CD14-positive monocyte (primary cell): ENCODE measurements at places on chromosomes 7 and 10.

DNA sequence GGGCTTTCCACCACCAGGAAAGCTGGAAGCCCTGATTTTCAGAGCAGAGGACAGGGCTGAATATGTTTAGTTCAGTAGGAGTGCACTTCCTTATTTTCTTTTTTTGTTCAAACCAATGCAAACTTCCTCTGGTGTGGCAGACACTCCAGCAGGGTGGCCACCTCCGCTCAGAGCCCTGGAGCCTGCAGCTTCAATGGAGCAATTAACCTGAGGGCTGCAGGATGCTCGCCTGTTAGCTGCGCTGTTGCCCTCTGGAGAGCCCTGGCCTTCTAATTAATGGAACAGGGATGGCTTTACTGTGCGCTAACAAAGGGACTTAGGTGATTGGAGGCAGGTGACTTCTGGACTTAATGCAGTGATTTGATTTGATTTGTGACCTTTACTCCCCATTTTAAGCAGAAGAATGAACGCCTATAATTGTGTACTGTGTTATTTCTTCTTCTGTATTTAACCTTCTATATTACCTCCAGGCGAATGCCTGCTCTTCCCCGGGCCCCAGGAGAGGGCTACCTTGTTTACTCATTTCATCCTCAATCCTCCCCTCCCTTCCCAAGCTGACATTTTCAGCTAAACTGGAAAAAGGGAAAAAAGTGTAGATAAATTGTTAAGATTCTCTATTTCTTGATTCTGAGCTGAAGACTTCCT, 123.0 kb upstream of the CTBP2 start:
- DNase-seq, result no peak

GRCh38 chr10:30445711-30446110, 11.7 kb downstream of the MAP3K8 start:
- no peak for DNase-seq

DNA sequence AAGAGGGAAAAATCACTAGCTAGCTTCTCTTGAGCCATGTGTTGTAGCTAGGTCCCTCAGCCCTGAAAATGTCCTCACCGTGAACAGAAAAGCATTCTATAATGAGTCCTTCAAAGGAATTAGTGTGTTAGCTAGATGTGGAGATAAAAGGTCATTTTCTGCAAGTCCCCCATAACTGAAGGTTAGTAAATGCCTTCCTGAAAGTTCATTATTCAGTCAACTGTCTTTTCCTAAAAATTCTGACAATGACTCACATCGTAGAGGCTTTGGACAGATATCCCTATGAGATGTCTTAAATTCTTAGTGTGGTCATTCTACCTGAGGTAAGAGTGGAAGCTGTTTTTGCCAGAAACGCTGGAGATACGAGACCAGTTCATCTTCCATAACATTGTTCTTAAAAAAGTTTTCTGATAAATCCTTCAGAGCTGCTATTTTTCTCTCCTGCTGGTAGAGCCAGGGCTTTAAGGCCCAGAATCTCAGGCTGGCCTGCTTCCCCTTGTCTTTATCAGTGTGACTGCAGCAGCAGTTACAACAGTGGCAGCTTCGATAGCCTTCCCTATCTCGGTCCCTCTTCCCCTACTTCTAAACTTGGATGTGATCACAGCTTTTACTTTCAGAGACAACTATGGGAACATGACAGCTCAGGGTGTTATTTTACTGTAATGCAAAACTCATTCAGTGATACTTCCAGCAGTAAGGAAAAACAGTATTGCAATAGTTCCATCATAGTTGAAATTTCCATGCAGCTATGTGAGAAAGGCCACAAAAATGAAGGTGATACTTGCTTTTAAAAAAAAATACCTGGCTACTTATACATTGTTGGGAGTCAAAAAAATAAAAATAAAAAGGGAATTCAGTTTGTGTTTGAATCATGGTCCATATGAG, 37.3 kb upstream of the PRKAR2B start:
- DNase-seq, result no peak

DNA sequence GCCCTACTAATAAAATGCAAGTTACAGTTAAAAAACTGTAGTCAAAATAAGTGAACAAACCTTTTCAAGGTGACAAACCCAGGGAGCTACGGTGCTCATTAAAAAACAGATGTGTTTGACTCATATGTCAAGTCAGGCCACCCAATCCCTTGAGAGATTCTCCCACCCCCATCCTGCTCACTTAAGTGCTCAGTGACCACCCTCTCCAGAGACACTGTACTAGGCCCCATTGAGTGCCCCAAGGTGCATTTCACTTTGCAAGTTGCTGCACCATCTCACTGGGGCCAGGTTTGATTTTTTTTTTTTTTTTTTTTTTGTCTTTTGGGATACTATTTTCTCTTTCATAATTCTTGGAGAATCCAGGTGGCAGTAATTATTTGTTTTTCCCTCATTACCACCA, 1.9 kb downstream of the ERV3-1 start:
- DNase-seq, result no peak

DNA sequence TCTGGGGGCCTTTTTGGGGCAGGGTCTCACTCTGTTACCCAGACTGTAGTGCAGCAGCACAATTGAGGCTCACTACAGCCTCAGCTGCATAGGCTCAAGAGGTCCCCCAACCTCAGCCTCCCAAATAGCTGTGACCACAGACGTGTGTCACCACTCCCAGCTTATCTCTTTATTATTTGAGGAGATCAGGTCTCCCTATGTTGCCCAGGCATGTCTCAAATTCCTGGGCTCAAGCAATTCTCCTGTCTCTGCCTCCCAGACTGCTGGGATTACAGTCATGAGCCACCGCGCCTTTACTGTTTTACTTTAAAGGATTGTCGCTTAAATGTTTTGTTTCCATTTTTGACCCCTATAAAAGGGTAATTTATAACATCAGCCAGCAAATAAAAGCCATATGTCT, 502.6 kb upstream of the AUTS2 start:
- DNase-seq, result no peak

GRCh38 chr7:116167177-116167576, 43.2 kb upstream of the TES start:
- peak; percentile 75 for DNase-seq

DNA sequence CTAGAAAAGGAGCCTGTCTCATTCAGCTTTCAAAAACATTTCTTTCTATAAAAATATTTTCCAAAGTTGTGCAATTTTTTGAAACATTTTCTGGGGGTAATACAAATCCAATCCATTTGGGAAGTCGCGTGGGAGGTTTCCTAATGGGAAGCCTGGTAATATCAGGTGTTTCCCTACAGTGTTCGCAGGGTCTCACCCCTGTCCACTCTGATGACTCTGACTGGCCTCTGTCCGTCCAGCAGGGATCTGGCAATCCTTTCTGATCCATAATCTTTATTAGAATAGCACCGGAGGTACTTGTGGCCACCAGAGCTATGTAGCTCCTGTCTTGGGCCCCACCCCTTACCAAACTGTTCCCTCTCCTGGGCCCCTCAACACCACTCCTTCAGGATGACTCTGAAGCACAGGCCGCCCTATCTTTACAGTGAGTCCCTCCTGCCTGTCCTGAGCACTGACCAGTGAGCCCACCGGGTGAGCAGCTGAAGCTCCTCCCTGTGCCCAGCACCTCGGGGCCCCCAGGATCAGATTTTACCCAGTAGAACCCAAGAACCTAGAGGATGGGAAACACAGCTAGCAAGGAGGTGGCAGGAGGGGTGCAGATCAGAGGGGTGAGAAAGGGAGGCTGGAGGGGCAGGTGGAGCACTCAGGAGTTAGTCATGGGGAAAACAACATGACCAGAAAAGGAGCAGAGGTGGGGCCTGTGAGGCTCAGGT, 84.8 kb downstream of the PTPRE start:
- DNase-seq, result no peak

- DNase-seq, result peak; percentile 30
These were observed 67.3 kb downstream of the EPDR1 start for GRCh38 chr7:37987732-37988131.

DNA sequence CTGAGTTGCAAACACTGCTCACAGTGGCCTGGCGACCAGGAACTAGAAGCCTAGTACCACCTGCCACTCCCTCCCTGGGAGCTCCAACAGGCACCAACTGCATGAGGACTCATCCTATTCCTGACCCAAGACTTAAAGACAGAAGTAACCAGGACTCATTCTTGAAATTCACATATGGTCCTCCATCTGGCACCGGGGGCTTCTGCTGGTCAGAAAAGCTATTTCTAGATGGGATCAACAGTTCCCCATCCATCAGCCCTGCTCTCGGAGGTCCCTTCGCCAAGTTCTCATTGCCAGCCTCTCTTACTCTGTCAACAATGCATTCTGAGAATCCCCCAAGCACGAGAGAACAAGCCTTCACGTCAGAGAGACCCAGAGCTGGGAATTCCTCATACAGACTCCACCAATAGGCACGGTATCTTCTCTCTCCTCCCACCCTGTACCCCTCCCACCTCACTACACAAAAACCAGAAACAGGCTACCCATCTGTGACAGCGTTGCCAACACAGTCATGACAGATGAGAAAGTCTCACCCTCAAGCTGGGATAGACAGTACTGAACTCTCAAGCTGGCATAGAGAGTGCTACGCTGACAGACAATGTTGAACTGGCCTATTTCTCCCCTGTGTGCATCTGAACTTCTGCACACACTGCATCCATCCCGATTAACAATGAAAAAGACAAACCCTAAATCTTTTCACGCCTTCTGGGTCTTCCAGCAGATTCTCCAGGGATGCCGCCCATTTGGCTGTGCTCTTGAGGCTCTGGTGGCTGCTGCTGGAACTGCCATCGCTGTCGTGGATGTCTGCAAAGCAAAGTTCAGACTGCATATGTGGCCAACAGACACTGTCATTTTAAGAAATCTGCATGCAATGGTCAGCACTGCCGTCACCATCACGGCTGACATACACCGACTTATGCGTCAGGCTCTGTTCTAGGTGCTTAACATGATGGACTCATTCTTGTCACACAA, 15.6 kb downstream of the RGS10 start:
- no peak for DNase-seq

GRCh38 chr7:118214051-118214832, 10.3 kb upstream of the ANKRD7 start:
- peak; percentile 5 for DNase-seq

DNA sequence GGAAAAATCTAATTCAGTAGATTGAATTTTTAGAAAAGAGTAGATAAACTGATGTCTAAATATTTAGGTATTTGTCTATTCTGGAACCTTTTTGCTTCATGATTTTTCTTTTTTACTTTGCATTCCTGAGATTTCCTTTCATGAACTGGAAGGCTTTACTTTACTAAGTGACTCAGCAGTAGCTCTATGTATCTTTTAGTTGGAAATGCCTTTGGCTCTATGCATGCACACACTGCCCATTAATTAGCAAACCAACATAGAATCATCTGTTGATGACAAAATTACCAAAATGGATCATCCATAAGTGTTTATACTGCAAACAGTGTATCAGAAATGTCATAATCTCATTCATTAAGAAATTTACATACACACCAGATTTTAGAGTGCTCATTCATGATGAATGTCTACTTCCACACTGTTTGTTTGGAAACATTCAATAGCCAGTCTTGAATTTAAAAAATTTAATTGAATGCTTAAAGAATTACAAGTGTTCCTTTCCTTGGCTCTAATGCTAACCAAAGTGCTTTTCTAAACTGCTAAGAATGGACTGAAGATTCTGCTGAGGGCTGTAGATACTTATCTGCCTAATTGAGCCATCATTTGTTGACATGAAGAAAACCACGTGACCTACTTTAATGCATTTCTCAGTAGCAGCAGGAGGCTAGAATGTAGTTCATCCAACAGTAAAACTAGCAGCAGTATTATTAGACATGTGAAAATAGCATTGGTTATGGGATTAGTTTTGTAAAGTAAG, 282.0 kb downstream of the ADK start:
- no peak for DNase-seq

- DNase-seq, result no peak
These were observed 82.3 kb upstream of the NRG3 start for GRCh38 chr10:81792729-81793128.

GRCh38 chr10:3421537-3422257, 249.1 kb upstream of the PITRM1 start:
- no peak for DNase-seq

DNA sequence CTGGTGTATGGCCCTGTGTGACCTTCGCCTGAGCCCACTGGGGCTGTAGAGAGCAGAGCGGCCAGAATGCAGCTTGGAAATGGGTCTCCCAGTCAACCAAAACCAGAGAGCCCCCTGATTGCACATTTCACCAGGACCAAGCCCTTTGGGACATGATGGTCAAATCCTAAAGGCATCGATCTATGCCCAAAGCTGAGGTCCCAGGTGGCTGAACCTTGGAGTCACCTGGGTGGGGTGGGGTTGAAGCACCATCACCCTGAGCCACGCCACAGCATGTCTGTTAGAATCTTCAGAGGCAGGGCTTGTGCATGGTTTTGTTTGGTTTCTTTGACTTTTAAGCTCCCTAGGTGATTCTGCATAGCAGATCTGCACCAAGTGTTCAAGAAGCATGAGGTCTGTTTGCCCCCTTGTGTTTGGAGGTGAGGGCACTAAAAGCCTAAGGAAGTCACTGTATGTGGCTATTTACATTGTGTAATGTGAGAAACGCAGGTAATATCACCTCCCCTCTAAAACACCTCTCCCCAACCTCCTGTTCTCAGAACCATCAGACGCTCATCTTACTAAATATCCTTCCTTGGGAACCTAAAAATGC, 9.6 kb downstream of the PKD1L1 start:
- no peak for DNase-seq

DNA sequence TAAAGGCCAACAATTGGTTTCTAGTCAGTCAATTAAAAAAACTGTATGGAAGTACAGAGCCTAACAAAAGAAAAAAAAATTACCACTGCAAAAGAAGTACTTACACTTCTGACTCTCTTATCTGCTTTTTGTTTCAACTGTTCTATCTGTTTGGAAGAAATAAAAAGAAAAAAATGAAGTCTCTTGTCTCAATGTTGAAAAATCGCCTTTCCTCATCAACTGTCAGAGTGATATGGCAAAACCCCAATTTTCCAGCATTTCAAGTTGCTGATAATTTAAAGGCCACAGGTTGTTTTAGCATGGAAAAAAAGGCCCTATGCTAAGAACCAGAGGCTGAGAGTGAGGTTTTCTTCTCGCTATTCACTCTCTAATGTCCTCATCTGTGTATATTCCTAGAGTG, 13.6 kb downstream of the ZDHHC6 start:
- no peak for DNase-seq

GRCh38 chr10:86647773-86648703, 6.3 kb upstream of the OPN4 start:
- DNase-seq, result peak; percentile 1

- peak; percentile 38 for DNase-seq
These were observed 10.2 kb downstream of the CYREN start for GRCh38 chr7:135160098-135160857.

GRCh38 chr10:19046679-19047078, 1.9 kb upstream of the MALRD1 start:
- no peak for DNase-seq

GRCh38 chr10:87092861-87093631, 1.6 kb downstream of the GLUD1 start:
- DNase-seq, result no peak

- DNase-seq, result no peak
These were observed 67.6 kb downstream of the DNMBP start for GRCh38 chr10:99941942-99942820.

GRCh38 chr10:3452173-3452626, 279.6 kb upstream of the PITRM1 start:
- no peak for DNase-seq

DNA sequence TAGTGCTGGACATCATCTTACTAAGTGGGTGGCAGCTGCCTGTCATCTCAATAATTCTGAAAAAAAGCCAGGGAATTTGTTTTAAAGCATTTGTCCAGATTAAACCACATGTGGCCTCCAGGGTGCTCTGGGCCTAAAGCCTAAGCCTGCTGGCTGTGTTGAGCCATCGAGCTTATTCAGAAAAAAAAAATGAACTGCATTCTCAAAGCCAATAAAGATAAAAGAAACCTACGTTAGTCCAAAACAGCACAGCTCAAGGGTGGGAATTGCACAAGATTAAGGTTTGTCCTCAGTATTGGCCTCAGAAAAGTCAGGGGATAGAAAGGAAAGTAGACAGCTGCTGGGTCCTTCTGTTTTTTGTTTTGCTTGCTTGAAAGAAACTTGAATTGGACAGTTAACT, 22.6 kb upstream of the PRTFDC1 start:
- DNase-seq, result no peak
